ENCODE measurements at places on chromosomes 5 and 9. TPM values are rescaled to one million over a fixed set of nuclear protein-coding genes. Genes with fewer than 3 reads are reported as not detected.
A peak's percentile ranks its signal among the peaks of the same experiment; 100 is the strongest.

DNA sequence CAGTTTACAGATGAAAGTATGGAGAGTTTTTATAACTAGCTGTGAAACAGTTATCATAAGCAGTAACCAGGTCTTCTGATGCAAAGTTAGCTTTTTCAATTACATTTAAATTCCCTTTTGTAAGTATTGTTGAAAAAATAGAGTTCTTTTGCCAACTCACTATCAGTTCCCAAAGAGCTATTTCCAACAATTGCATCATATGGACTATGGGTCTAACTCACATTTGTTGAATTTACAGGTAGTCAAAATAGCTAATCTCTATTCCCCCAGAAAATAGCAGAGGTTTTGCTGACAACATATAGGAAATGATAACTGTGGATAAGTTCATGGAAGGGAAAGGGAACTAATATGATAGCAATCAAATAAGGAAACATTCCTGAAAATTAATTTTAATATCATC is 1.4 kb downstream of the SPINK1 start:
- no peaks in the 10 kb centered on the region for H3K4me1 ChIP-seq
- H3K4me3 ChIP-seq: no peak overlapping the region
- DNase-seq: no peak

The SNCAIP gene
- 35.9 TPM for total RNA-seq

The GABRP gene
- 0.66 TPM for total RNA-seq

- peaks cover 21% of the 10 kb centered on the region for H3K36me3 ChIP-seq
- no peak overlapping the region for H3K27ac ChIP-seq
- H3K4me3 ChIP-seq: no peak overlapping the region
- peaks cover 23% of the 10 kb centered on the region for H3K4me1 ChIP-seq
- no peaks in the 10 kb centered on the region for H3K27me3 ChIP-seq
- peak; percentile 28 for DNase-seq
Measured at GRCh38 chr9:129885018-129885669, 49.9 kb downstream of the USP20 start.

The ANKRD34B gene
- total RNA-seq: not detected

- H3K27ac ChIP-seq: no peak overlapping the region
- DNase-seq: no peak
- H3K4me3 ChIP-seq: no peak overlapping the region
Measured at GRCh38 chr5:18370531-18370930, 736.3 kb downstream of the TAF11L14 start.

The PRSS3 gene
- 10.7 TPM for total RNA-seq

The PCDHGB1 gene
- total RNA-seq: 0.62 TPM

- H3K4me3 ChIP-seq: no peak overlapping the region
- H3K27ac ChIP-seq: peak overlapping the region; percentile 16
- peak; percentile 85 for DNase-seq
- peaks cover 17% of the 10 kb centered on the region for H3K4me1 ChIP-seq
Measured at GRCh38 chr9:106878934-106879333, 16.0 kb downstream of the ZNF462 start.

DNA sequence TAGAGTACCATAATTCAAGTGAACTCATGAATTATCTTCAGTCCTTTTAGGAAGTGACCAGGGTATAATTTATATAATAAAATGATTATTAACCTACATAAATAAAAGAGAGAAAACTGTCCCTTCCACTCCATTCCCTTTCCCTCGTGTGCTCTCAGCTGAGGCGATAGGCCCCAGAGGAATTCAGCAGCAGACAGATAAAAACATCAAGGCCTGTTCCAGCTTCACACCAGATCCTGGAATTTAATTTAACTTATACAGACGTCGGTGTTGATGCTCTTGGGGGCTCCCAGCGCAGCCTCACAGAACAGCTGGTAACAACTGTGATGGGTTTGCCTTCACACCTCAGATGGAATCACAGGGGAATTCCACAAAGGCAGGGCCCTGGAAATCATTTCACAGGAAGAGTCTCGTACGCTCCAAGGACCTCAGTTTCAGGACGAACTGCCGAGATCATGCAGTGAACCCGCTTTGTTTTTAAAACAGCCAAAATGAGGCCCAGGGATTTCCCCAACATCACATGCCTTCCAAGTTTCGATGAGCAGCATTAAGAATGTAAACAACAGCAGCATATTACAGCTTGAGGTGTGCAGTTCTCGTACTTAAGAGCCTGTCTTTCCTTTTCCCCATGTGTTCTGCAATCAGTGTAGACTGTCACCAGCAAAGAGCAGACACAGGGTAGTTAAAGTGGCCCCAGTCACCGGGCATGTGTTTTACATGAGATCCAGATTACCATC is 73.6 kb upstream of the ALDH1B1 start:
- peaks cover 4% of the 10 kb centered on the region for H3K27me3 ChIP-seq
- DNase-seq: peak; percentile 7
- H3K4me3 ChIP-seq: no peak overlapping the region
- no peak overlapping the region for H3K27ac ChIP-seq

DNA sequence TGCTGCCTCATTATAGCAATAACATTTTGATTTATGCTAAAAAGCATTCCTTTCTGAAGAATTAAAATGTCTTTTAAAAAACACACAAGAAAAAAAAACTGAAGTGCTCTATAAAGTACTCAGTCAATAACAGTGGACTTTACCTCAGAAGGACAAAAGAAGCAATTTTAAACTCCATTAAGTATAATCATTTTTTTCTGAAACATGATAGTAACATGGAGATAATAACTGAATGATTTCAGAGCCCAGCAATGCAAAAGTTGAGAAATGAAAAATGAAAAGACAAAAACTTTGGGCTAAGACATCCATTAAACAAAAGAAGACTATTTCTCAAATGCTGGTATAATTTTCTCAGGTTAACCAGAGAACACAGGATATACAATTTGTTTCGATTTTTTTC is 78.7 kb downstream of the RFX3 start:
- DNase-seq: no peak
- H3K4me3 ChIP-seq: no peak overlapping the region

- no peaks in the 10 kb centered on the region for H3K27me3 ChIP-seq
- no peak overlapping the region for H3K27ac ChIP-seq
- H3K4me1 ChIP-seq: no peaks in the 10 kb centered on the region
- H3K36me3 ChIP-seq: no peaks in the 10 kb centered on the region
- no peak for DNase-seq
- no peak overlapping the region for H3K4me3 ChIP-seq
Measured at GRCh38 chr5:108523360-108523759, 141.5 kb upstream of the FBXL17 start.
